Dorsolateral prefrontal cortex (tissue), 122 donors: ENCODE measurements at places on chromosomes 6 and 20. TPM values are rescaled to one million over a fixed set of nuclear protein-coding genes. Genes with fewer than 3 reads are reported as not detected.

- DNase-seq: no peak
Measured at GRCh38 chr6:90982051-90982450, 395.2 kb upstream of the MAP3K7 start.

DNA sequence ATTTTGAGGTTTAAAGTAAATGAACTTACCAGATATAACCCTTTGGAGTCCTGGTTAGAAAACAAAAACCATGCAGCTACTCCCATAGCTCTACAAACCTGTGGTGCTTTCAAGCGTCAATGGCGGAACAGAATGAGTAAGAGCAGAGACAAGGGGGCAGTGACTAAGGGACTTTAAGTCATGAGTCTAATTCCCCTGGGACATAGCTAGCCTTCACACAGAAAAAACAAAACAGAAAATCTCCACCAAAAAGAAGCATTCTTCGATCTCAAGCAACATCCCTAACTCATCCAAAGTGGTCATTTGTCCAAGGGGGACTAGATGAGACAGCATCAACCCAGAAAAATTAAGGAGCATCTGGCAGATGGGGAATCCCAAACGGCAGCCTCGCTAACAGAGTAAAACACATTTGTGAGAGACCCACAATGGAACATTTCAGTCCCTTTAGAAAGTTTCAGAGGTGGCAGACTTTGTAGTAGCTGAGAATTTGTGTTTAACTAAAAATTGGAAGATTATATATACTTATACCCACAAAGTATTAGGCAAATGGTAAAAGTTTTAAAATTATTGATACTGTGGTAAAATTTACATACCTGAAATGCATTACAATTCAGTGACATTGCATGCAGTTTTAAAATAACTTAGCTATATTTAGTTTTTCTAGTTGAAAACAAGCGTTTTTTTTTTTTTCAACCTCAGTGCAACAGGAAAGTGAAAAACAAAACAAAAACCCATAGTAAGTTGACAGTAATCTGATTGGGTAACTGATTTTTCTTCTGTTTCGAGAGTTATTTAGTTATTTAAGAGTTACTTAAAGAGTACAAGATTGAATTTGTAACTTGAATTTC, 67.5 kb downstream of the KCNQ5 start:
- no peak for DNase-seq

- no peak for DNase-seq
Measured at GRCh38 chr20:60806354-60806753, 445.7 kb upstream of the CDH4 start.

GRCh38 chr6:43789447-43789846, 19.4 kb downstream of the VEGFA start:
- no peak for DNase-seq

DNA sequence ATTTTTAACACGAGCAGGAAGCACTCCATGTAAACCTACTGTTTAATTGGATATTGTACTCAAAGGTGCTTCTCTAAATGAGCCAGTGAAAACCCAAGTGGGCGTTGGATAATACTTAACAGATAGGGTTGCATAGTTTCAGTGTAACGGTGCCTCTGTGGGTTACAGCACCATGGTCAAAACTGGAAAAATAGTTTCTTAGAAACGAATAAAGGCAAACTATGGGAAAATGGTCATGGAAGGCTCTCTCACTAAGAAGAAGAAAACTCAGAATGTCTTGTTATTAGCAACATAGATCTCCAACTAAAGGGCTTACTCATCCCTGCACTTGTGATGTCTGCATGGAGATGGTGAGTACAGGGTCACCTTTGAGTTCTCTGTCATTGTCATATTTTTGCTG, 59.1 kb upstream of the NEDD9 start:
- no peak for DNase-seq

- no peak for DNase-seq
Measured at GRCh38 chr20:56805966-56806365, 176.9 kb downstream of the TFAP2C start.

DNA sequence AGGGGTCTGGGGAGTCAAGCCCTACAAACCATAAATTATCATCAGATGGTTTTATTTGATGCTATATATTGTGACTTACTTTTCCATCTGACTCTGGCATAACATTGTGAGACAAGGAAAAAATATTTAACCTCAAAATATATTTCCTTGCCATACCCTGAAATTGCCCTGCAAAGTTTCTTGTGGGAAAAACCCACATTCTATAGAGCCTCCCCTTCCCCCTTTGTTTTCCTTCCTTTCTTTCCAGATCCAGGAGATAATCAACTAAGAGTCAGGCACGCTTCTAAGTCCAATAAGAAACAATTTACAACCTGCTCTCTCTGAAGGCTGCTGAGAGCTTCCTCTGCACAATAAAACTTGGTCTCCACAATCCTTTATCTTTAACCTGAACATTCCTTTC, 17.5 kb upstream of the HINT3 start:
- DNase-seq: no peak

GRCh38 chr6:32166411-32167061, 2.1 kb downstream of the EGFL8 start:
- DNase-seq: no peak

GRCh38 chr6:79233611-79234149, 802 bp downstream of the HMGN3 start:
- peak; percentile 78 for DNase-seq

- no peak for DNase-seq
Measured at GRCh38 chr20:51562027-51562331, 19.5 kb upstream of the NFATC2 start.

- DNase-seq: no peak
Measured at GRCh38 chr20:10581823-10582222, 92.0 kb downstream of the JAG1 start.

- no peak for DNase-seq
Measured at GRCh38 chr20:47061549-47061948, 166.9 kb downstream of the EYA2 start.

DNA sequence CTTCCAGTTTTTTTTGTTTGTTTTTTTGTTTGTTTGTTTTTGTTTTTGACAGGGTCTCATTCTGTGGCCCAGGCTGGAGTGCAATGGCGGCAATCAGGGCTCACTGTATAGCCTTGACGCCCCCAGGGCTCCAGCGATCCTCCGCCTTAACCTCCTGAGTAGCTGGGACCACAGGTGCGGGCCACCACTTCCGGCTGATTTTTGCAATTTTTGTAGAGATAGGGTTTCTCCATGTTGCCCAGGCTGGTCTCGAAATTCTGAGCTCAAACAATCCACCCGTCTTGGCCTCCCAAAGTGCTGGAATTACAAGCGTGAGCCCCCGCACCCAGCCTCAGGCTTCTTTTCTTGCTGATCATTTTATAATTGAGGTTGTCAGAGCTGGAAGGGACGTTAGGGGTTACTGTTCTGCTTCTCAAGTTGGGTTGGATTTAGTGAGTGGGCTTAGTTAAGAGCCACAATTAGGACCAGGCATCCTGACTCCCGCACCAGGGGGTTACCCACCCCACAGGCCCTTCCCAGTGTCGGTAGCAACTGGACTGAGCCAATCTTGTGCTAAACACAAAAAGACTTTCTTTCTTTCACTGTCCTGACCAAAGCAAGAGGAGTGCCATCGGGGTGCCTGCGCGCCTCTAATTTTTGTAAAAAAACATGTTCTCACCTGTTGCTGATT, 13.1 kb upstream of the ZSCAN9 start:
- no peak for DNase-seq

DNA sequence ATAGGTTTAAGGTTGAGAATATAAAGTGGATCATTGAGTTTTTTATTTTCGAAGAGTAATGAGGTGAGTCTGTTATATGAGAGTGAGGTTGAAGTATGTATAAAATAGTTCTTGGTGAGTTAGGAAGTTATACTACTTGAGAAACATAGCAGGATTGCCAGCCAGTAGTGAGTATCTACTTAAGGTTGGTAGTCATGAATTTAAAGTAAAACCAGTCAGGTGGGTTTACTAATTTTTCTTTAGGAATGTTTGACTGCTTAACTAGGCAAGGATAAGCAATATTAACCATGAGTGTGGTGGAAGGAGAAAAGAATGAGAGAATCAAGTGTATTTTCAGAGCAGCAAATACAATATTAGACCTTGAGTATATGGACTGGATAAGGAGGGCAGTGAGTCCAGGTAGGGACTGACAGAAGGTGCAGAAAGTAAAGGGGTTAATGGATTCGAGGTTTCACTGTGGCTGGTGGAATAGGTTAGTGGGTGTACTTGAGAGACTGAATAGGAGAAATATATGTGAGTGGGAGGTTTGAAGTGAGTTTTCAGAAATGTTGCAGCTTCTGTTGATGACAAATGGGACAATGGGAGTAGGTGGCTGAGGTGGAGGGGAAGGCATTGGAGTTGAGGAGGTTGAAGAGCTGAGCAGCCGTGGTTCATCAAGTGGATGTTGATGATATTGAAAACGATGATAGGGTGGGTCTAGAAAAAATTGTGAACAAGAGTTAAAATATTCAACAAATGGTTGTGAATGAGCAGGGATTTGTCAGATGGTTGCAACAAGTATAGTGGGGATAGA, 232.5 kb upstream of the ASCC3 start:
- no peak for DNase-seq

DNA sequence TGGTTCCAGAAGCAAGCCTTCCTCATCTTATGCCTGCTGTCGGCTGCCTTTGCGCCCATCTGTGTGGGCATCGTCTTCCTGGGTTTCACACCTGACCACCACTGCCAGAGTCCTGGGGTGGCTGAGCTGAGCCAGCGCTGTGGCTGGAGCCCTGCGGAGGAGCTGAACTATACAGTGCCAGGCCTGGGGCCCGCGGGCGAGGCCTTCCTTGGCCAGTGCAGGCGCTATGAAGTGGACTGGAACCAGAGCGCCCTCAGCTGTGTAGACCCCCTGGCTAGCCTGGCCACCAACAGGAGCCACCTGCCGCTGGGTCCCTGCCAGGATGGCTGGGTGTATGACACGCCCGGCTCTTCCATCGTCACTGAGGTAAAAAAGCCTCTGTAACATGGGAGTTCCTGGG, 366 bp downstream of the SLC22A1 start:
- DNase-seq: no peak

The SPEF1 gene
- 3.0 TPM for total RNA-seq

The TCP11 gene
- total RNA-seq: 1.2 TPM

The AAR2 gene
- 14.1 TPM for total RNA-seq

The LGSN gene
- total RNA-seq: not detected

The CGAS gene
- 2.4 TPM for total RNA-seq

The TPD52L1 gene
- 48.4 TPM for total RNA-seq

The MLIP gene
- total RNA-seq: 82.5 TPM

The PPIL4 gene
- total RNA-seq: 38.5 TPM
